ENCODE measurements at places on chromosomes 1 and 21.

- DNase-seq: no peak
Measured at GRCh38 chr1:151545542-151545941, 5.4 kb downstream of the TUFT1 start.

DNA sequence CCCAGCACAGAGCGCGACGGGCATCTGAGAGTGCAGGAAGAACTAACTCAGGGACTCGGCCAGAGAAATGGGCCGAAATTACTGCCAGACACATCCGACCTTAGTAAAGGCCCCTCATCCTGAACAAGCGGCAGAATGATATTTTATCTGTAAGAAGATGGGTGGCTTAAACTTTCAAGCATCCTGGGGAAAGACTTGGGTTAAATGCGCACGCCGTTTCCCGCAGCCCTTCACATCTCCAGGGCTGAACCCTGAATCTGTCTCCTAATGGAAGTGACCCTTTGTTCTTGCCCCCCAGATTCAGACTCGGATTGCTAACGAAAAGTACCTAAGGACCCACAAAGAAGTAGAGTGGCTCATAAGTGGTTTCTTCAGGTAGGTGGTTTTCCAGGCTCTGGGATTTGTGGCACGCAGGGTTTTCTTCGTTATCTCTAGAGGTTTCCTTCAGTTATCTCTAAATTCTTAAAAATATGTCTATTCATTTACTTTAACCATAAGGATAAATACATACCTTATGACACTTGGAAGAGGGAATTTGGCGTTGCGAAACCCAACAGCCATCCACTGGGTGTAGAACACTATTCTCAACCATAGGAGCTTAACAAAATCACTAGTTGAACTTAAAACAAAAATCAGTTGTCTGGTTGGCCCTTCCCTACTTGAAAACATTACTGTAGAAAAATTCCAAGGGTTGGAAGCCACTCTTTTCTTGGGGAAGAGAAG lies 627 bp downstream of the RIIAD1 start:
- DNase-seq: no peak

GRCh38 chr1:76294482-76295194 lies 220.1 kb downstream of the ST6GALNAC3 start:
- DNase-seq: peak; percentile 24

GRCh38 chr1:98304888-98305287 lies 356.6 kb upstream of the SNX7 start:
- DNase-seq: no peak

DNA sequence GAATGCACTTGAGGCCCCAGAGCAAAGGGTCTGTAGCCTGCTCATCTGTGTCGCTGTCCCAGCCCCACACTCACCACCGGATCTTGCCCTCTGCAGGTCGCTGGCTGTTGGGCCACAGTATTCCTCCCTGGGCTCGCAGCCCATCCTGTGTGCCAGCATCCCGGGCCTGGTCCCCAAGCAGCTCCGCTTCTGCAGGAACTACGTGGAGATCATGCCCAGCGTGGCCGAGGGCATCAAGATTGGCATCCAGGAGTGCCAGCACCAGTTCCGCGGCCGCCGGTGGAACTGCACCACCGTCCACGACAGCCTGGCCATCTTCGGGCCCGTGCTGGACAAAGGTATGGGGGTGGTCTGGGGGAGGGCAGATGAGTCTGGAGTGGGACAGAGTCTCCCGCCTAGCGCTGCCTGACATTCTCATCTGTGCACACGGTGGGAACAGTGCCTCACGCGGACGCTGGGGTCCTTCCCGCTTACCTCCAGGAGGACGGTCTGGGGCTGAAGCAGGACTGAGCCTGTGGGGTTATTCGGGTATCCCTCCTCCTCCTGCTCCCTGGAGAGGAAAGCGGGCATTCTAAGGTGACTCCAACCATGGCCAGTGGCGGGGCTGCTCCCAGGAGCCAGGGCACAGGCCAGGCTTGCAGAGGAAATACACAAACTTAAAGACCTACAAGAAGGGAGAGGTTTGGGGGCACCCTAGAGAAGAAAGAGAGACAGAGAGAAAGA lies 15.9 kb downstream of the WNT3A start:
- no peak for DNase-seq

DNA sequence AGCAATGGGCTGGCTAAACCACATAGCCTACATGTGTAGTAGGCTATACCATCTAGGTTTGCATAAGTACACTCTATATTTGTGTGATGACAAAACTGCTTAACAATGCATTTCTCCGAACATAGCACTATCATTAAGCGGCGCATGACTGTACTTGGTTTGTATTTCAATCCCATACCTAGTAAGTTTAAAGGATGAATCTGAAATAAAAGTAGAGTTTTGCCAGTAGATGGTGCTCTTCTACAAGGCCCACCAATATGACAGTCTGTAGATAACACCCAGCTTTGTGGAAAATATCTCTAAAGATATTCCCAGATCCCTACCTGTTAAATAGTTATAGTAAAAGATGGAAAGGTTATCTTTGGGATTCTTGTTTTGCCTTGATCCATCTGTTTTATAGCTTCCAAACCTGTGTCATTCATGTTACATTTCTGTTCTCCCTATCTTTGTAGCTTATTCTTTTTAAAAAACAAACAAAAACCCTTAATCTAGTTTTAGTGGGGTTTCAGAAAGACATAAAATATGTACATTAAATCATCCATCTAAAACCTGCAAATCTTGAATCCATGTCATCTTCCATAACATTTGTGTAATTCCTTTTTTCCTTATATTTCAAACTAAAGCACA lies 33.9 kb upstream of the ASPM start:
- DNase-seq: peak; percentile 54

DNA sequence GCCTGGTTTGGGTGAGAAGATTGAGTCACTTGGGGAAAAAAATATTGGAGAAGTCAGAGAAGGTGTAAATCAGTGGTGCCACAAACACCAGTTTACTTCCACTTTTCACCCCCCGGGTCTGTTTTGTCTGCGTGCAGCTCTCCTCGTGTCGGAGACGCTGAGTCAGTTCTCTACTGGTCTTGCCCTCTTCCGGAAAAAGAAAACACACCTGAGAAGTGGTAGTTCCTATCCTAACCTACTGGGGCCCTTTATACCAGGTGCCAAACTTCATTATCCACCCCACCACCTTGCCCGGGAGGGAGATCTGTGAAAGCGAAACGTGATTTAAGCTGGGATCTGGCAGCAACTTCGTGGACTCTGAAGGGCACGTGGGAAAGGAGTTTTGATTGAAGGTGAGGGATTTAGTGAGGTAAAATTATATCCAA lies 855 bp upstream of the IVNS1ABP start:
- DNase-seq: peak; percentile 92
